ENCODE measurements at places on chromosomes 12 and 14. TPM values are rescaled to one million over a fixed set of nuclear protein-coding genes. Genes with fewer than 3 reads are reported as not detected.

Gene PLCZ1
- not detected for total RNA-seq

Gene NTS
- not detected for total RNA-seq

Gene TMEM132C
- total RNA-seq = not detected

Gene DPPA3
- total RNA-seq = not detected

Gene SLC17A8
- total RNA-seq = not detected

Gene TMEM260
- total RNA-seq = 10.1 TPM

DNA sequence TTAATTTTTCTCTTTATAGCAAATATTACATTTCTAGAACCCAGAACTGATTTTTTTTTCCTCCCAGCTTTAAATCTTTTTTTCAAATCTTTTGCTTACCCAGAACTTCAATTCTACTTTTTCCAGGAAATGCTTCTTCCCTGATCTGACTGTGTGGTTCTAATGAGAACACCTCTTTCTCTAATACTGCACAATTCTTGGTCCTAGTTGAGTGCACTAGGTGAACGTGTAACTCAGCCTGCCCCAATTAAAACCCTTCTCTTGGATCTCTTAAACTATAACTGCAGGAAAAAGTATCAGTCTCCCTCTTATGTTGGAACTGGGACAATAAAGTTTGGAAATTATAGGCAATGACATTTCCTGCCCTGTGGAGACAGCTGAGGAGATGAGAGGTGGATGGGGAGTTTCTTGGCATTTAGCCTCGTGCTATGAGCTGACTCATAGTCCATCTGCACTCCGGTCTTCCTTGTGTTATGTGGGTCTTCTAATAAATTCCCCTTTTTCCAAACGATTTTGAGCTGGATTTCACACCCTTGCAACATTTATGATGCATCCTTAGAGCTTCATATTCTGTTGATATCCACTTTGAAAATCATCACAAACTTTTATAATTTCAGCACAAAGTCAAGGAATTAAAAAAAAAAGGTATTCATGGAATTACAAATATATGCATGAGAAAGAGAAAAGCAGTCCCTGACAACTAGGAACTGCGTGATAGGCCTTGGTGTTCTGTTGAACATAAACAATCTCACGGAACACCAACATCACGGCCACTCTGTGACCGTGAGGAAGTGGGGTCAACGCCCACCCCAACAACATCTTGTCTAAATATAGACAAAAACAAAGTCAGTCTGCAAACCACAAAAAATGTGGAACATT is 52.4 kb downstream of the BRMS1L start:
- no peak for DNase-seq

GRCh38 chr12:79685068-79685467 is 5.7 kb downstream of the PAWR start:
- DNase-seq = no peak

DNA sequence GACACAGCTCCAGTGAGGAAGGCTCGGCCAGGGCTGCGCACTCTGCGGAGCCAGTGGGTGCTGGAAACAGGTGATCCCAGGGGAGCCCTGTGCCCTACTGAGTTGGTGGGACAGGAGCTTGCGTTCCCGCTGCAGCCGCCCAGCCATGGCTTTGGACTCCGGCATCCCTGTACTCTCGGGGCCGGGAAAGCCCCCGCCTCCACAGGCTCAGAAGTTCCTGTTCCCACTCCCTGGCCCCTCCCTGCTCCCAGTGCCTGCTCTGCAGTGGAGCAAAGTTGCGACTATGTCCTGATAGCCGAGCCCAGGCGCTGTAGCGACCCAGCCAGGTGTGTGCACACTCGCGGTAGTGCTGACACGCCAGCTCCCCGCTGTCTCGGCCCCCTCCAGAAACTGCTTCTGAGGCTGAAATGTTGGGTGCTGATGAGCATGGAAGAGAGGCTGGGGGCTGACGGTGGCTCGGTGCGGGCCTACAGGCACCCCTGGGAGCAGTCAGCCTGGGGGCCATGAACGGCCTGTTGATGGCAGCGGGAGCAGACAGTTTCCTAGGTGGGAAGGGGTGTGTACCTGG is 344.6 kb upstream of the MGAT4C start:
- DNase-seq = no peak

DNA sequence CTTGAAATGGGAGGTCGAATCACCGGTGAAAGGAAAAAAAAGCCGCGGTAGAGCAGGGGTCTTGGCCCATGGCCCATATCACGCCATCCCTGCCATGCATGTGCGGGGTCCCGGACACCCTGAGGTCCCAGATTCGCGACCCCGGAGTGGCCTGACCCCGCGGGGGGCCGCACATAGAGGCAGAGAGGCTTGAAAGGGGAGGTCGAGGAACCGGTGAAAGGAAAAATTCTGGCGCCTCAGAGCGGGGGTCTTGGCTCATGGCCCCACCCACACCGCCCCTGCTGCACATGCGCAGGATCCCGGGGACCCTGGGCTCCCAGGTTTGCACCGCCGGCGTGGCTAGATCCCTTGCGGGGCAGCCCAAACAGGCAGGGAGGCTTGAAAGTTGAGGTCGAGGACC is 319.8 kb downstream of the ALG10 start:
- DNase-seq = no peak

DNA sequence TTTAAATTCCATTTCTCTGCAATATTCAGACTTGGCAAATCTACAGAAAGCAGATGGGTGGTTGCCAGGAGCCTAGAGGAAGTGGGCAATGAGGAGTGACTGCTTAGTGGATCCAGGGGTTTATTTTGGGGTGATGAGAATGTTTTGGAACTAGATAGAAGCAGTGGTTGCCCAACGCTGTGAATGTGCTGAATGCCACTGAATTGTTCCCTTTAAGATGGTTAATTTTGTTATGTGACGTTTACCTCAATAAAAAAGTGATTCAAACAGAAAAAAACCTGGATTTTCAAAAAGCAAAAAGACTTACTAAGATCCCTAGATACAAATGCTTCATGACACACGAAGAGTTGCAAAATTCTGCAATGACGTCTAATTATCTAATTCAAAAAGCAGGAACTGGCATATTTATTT is 34.2 kb downstream of the DAO start:
- DNase-seq = no peak

DNA sequence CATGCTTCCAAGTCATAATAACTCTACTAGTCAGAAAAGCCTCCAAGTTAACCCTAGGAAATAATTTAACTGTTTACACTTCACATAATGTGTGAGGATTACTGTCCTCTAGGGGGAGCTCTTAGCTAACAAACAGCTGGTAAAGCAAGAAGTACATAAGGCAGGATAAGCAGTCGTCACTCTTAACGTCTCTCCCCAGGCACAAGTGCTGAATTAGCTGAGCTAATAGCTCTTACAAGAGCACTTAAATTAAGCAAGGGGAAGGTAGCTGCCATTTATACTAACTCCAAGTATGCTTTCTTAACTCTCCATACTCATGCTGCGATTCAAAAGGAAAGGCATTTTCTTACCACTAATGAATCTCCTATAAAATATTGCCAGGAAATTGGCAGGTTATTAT is 79.3 kb upstream of the TSPAN11 start:
- no peak for DNase-seq
